Kidney glomerular epithelial cell (primary cell): ENCODE measurements at places on chromosomes 13 and 19.

DNA sequence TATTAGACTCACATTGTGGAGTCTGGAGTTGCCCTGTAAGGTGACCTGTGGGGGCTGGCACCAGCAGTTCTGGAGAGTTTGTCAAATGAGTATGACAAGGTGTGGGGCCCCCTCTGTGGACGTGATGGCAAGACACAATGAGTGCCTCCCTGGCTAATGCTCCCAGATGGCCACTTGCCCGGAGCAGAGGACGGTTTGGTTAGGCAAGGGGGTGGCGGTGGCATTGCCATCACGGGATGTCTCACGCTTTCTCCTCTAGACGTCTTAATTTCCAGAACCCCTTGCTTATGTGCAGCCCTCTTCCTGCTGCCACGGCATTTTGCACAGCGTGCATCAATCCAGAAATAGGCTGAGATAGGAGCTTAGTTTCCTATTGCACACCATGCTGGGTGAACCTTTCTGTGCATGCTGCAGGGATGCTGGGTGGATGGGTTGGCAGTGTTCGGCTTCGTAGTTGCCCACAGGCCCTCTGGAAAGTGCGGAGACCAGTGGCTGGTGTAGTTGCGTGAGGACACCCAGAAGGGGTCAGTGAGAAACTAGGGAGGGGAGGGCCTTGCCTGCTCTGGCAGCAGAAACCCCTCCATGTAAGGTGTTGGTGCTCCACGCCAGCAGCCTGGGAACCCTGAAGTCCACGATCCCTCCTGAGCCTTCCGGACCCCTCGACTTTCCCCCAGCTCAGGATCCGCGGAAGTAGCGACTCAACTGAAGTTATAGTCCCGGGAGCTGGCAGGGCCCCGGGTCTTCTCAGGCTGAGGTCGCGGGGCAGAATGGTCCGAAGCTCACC lies 18.1 kb upstream of the LRP3 start:
- no peak for DNase-seq

- DNase-seq, result no peak
These were observed 352.9 kb downstream of the FOXO1 start for GRCh38 chr13:40313269-40314200.

GRCh38 chr13:66922444-66922843 lies 307.7 kb downstream of the PCDH9 start:
- peak; percentile 78 for DNase-seq

DNA sequence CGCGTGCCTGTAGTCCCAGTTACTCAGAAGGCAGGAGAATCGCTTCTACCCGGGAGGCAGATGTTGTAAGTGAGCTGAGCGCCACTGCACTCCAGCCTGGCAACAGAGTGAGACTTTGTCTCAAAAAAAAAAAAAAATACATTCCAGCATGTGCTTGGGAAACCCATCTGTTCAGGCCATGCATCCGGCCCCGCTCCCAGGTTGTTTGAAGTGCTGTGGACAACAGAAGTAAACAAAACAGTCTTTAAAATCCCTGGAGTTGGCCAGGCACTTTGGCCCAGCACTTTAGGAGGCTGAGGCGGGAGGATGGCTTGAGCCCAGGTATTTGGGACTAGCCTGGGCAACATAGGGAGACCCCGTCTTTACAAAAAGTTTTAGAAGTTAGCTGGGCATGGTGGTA lies 3.2 kb upstream of the PTPRS start:
- no peak for DNase-seq

DNA sequence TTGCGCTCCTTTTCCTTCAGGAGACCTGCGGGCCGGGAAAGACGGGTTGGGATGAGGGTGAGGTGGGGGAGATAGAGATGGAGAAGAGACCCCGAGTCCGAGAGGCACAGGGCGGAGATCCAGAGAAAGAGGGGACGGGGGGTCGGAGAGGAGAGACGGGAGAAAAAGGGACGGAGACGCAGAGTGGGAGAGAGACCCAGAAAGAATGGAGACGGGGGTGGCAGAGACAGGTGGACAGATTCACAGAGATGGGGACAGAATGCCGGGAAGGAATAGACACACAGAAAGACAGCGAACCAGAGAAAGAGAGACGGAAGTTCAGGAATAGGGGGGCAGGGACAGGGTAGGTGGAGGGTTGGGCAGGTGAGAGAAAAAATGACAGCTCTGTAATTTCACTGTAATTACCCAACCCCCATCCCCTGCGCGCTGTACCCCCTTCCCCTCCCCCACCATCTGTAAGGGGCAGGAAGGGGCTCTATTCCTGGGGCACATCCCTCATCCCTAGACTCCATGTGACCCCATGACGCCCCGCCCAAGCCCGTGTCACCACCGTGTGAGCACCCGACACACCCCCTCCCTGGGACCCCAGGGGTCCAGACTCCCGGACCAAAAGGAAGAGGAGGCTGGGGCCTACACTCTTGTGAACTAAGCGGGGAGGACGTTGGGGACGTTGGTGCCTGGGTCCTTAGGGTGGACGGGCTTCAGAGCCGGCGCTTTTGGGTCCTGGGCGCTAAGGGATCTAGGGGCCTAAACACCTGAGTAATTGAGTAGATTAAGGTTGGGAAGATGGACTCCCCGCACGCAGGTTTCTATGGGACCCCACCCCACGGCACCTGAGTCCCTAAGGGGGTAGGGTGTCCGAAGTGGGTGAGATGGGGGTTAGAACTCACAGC lies 967 bp downstream of the DBP start:
- DNase-seq, result no peak

DNA sequence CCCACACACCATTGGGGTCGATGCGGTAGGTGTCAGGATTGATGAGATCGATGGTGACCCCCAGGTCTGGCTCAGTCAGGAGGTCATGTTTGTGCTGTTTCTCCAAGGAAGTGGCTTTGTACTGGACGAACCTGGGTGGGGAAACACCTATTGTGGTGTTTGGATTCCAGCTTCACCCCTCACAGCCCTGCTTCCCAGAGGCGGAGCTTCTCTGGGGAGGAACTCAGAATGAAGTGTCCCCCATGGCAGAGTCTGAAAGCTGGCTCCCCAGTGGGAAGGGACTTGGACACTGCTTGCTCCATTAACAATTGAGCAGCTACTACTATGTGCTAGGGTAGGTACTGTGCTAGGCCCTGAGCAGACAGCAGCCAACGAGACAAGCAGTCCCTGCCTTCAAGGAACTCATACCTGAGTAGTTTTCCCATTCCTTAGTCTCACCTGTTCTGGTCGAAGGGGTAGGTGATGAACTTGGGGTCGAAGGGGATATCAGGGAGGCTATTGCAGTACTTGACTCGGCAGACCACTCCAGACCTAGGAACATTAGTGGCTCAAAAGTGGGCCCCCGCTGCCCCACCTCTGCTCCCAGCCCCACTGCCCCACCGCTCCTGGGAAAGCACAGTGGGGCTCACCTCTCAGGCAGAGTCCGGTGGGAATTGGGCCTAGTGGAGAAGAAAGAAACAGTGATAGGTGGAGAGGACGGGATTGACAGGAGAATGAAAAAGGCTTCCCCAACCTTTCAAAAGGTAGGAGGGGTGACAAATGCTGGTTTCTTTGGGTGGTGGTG lies 1.1 kb downstream of the PAF1 start:
- DNase-seq, result no peak

DNA sequence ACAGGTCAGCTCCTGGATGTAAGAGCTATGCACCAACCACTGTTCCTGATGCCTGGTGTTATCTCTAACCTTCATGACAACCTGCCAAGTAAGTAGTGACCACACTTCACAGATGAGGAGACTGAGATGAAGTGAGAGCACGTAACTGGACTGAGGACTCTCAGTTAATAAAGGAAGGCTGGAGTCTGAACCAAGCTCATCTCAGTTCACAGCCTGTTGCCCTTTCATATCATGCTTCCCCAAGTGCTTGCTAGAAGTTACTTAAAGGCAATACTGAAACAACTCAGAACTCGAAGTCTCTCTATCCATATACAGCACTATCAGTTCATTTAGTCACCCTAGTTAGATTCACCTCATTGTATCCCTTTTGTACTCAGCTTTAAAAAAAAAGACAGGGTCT lies 119.7 kb downstream of the ABCC4 start:
- no peak for DNase-seq

DNA sequence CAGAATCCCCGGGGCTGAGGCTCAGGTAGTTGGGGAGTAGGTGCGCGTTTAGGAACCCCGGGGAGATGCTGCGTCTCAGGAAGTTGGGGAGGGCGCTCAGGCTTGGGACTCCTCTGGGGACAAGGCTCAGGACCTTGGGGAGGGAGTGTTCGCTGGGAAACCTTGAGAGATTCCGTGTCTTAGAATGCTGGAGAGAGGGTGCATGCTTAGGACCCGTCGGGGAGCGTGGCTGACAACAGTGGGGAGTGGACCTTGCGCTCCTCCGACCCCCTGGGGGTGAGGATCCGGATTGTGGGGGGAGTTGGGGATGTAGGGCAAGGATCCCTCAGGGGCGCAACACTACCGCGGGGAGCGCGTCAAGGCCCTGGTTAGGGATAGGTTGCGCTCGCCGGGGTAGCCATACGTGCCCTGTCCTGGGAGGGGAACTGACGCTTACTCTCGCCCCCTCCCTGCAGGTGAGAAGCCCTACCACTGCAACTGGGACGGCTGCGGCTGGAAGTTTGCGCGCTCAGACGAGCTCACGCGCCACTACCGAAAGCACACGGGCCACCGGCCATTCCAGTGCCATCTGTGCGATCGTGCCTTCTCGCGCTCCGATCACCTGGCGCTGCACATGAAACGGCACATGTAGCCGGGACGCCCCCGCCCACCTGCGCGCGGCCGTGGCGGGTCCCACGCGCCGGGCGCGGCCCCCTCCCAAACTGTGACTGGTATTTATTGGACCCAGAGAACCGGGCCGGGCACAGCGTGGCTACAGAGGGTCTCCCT lies 2.0 kb downstream of the KLF2 start:
- no peak for DNase-seq

DNA sequence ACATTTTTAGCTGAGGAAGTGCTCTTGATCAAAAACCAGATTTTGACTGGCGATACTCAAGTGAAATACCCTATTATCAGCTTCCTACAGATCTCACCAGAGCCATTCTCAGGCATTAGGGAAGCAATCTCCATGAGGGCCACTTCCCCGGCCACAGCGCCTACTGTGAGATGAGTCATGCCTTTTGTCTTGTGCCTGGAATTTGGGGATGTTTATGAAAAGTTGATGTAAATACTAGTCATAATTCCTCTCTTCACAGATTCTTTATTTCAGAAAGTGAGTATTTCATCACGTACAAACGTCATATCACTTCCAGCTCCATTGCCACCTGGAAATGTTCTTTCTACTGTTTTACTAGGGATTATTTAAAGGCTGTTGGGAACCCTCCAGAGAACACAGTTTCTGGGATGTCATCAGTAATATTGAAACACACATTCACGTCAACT lies 25.3 kb upstream of the SLC46A3 start:
- no peak for DNase-seq

DNA sequence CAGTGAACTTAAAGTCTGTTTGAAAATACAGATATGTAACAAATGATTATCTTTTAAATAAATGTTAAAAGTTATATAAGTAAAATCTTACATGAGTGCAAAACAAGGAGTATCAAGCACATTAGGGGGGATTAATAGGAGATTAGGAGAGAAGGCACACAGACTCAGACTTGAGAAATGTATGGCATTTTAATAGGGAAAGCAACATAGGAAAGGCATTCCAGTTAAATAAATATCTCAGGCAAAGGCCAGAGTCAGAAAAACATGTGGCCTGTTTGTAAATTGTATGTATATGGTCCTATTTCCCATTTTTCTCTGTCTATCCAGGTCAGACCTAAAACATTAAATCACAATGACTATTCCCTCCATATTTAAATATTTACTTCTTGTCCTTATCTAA lies 462.7 kb downstream of the GPC6 start:
- no peak for DNase-seq

- peak; percentile 2 for DNase-seq
These were observed 10.3 kb upstream of the GARIN5A start for GRCh38 chr19:50486823-50487515.
